AG09309 (cell line): ENCODE measurements at places on chromosomes 5 and 9.

- no peak for DNase-seq
Observed at GRCh38 chr9:103397868-103398600, 402.9 kb downstream of the CYLC2 start.

DNA sequence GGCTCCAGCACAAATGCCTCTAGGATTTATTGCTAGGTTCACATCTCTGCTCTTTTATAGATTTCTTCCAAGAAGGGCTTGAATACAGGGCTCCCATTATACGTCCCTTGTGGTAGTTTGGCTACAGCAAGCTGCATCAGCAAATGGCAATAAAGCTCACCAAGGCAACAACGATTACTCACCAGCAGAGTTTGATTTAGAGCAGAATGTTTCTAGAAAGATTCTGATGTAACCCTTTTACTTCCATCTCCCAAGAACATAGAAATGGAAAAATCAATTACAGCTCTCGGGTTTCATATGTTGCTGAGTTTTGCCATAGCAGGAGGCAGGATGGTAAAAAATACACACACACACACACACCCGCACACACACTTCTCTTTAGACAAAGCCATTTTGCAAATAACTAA, 124.2 kb upstream of the TNPO1 start:
- DNase-seq: peak; percentile 32

- no peak for DNase-seq
Observed at GRCh38 chr9:2297771-2298170, 282.6 kb downstream of the SMARCA2 start.

- DNase-seq: no peak
Observed at GRCh38 chr5:56493766-56494165, 260.6 kb upstream of the ANKRD55 start.
